ENCODE measurements at places on chromosomes 6 and 20.

- DNase-seq = peak; percentile 47
Observed at GRCh38 chr6:131937226-131937625, 13.9 kb downstream of the CCN2 start.

- DNase-seq = peak; percentile 81
Observed at GRCh38 chr20:34922654-34923381, 32.8 kb downstream of the GSS start.

DNA sequence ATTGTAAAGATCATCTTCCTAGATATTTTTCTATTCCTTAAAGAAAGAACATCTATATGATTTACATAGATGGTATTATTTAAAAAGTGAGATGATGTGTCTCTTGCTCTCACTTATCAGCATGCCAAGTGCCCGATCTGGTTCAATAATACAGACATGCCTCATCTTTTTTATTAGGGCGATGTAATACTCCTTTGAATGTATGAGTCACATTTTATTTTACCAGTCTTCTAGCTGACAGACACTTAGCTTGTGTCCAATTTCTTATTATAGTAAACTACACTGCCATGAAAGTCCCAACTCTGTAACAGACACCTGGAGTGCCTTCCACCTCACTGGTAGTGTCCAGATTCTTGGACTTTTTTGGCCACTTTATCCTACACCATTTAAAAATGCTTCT lies 586.6 kb upstream of the BTBD3 start:
- DNase-seq = peak; percentile 42

GRCh38 chr6:39213195-39213920 lies 15.9 kb downstream of the KCNK5 start:
- no peak for DNase-seq

DNA sequence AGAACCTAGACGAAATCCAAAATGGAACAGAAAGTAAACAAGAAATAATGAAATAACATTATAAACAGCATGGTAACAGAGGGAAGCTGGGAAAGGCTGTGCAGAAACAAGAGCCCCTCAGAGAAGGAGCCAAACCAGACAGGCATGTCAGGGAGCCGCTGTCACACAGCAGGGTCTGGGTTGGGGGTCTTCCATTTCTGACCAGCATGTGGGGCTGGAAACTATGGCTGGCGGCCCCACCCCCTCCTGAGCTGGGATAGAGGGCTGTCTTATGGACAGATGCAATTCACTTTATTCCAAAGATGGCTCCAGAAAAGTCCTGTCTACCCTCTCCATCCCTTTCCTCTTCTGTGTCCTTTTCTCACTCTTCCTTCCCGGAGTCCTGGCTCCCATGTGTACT lies 27.3 kb downstream of the C6orf89 start:
- DNase-seq = no peak

DNA sequence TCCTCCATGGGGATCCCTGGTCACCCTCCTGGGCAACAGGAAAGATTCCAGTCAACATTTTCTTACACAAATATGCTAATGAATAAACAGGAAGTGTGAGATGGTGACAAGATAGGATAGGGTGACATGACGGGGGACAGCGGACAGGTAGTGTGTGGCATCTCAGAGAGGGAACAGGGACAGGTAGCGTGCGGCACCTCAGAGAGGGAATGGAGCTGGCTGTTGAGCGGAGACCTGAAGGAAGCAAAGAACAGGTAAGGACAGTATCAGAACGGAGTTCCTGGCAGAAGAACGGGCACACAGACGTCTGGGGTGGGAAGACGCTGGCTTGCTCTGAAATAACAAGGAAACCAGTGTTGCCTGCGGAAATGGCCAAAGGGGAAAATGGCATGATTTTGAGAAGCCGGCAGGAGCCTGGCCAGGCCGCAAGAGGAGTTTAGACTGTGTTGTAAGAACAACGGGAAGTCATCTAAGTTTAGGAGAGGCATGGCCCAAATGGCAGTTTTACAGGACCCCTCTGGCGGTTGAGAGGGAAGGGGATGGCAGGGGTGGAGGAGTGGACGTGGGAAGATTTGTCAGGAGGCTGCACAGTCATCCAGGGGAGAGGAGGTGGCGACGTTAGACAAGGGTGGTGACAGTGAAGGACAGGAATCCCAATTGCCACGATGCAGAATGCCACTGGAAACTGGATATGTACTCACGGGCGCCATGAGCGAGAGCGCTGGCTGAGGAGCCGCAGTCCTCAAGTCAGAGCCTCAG lies 111.6 kb downstream of the JPH2 start:
- no peak for DNase-seq

All from fibroblast of skin of right quadriceps (primary cell).